ENCODE measurements at places on chromosomes 7 and 10. TPM values are rescaled to one million over a fixed set of nuclear protein-coding genes. Genes with fewer than 3 reads are reported as not detected.

DNA sequence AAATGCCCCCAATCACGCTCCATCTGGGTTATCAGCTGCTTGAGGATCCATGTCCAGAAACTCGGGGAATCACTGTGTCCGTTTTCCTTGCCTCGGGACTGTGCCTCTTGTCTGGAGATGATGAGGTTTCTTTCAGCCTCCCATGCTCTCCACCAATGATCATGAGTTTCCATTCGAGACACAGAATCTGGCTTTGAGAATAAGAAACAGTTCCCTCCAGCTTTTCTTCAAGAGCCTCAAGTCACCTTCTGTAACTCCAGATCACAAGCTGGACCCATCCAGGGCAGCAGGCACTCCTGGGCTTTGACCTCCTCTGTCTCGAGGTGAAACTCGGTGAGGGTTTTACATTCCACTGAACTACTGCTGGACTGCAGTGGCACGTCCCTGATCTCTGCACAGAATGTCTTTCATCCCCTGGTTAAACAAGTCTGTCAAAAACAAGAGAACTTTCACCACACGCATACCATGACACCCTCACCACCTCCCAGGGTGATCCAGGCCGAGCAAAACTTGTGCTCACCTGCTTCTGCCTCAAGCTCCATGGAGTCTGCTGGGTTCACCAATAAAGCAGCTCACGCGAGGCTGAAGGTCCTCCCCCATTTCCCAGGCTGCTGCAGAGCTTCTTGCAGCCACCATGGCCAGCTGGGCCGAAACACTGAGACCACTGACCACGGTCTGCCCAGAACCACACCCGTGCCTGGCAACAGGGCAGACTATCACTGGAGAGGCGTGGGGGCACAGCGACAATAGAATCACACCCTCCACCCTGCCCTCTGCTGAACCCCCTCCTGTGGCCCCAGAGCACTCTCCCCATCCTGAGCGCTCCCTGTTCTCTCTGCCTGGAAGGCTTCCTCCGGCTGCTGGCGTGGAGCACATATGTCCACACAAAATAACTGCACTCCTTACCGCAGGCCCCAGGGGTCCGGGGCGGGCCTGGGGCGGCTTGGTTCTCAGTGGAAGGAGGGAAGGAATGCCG lies 25.1 kb downstream of the MAT1A start:
- DNase-seq: no peak

DNA sequence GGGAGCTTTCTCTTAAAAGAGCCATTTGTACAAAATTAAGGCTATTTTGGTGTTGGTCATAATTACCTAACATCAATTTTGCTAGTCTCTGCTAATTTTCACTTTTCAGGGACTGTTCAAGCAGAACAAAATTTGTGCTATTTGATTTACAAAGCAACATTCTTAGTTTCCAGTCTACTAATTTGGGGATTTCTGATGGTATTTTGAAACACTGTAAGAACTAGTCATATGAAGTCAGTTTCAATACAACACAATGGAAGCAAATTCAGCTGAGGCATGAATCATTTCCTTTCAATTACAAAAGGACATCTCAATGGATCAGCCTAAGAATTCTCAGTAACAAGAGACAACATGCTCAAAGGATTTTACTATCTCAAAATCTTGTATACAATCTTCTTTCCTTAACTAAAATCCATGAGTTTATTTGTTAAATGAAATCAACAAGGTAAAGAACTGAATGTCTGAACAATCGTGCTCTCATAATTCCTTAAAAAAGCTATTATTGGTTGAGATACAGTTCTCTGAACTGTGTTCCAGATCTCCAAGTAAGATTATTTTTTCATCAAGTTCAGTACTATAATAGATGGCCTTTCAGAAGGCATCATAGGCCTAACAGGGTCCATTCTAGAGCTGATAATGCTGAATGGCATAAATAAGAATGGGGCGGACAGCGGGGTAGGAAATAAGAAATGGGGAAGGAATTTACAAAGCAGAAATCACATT lies 144.6 kb downstream of the NRCAM start:
- DNase-seq: peak; percentile 41

- peak; percentile 15 for DNase-seq
These were observed 280.8 kb upstream of the CDC14C start for GRCh38 chr7:48643431-48644013.

DNA sequence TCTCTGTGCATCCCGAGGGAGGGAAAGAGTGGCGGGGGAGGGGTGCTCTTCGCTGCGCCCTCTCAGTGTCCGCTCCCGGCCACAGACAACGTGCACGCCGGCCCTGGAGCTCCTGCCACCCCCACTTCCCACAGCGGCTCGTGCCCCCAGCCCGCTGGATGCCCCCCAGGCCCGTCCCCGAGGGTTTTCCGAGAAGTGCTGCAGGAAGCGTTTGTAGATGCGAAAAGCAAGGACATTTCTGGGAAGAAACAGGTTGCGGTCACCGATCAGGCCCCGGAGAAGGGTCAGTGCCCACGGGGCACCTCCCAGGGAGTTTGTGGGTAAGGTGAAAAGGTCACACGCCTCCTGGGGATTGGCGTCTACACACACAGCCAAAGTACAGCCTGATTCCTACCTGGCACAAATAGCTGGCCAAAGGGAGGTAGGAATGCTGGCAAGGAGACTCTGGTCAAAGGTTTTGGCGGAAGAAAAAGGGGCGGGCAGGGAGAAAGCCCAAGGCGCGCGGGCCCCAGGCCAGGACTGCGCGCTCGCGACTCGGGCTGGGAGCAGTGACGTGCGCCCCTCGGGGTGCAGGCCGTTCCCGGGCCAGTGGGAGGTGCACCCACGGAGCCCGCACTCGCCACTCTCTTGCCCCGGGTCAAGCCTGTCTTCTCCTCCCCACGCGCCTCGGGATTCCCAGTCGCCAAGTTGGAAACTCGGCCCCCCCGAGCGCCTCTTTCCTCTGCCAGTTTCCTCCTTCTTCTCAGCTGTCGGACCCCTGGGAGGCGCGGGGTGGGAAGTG lies 1.5 kb upstream of the NRP1 start:
- peak; percentile 81 for DNase-seq

- peak; percentile 84 for DNase-seq
These were observed 254.1 kb downstream of the TNS3 start for GRCh38 chr7:47327698-47328391.

DNA sequence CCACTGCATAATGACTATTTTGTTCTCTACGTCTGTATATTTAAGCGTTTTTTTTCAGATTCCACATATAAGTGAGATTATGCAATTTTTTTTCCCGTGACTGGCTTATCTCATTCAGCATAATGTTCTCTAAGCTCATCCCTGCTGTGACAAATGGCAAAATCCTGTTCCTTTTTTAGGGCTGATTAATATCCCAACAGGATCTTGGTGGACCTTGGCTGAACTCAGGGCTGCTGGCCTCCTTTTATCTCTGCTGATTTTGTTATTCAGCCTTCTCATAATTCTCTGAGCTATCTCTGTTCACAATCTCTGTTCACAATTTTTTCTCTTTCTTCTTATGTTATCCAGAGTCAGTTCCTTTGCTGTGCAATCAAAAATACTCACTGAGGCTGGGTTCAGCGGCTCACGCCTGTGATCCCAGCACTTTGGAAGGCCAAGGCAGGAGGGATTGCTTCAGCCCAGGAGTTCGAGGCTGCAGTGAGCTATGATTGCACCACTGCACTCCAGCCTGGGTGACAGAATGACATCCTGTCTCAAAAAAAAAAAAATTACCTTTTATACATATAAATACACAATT lies 1035.9 kb upstream of the AUTS2 start:
- no peak for DNase-seq

DNA sequence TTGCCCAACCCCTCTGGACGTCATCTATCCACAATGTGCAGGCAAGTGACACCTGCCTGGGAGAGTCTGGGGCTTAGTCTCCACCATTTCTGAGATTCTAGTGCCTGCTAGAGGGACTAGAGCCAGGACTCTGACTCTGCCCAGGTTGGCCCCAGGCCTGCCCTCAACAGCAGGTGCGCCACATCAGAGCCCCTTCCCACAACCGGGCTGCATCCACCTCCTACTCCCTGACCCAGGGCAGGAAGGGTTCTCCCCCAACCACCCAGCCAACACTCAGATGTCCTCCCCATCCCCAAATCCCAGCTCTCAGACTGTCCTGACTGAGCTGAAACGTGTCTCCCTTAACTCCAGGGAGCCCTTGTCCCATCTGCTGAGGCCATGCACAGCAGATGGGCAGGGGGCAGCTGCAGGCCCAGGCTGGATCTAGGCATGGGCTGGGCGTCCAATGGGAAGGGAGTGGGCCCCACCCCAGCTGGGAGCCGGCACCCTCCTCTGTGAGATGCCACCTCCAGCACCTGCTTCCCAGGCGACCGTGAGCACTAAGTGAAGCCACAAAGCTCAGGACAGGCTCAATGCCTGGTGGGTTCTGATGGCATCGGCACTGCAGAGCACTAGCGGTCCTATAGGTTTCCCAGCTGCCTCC lies 49.2 kb downstream of the RASGEF1A start:
- no peak for DNase-seq

Gene ZNF511
- total RNA-seq: 23.6 TPM

DNA sequence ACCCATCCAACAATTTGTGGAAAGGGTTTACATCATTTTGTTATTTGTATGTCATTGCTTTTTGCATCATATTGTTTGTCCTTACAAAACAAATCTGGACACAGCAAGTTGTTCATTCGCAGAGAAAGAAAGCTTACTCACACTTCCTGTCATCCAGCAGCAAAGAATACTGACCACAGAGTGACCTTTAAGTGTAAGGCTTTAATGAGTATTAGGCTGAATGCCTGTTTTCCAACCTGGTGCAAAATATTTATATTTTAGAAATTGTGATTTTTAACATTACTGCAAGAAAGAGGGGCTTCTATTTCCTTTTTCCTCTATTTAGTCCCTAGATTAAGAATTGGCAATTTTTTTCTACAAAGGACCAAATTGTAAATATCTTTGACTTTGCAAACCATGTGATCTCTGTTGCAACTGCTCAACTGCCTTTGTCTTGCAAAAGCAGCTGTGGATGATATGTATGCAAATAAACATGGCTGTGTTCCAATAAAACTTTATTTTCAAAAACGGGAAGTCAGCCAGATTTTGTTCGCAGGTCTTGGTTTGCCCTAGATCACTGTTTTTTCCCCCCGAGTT lies 27.8 kb upstream of the ITGB1 start:
- peak; percentile 93 for DNase-seq

Gene CALHM1
- total RNA-seq: not detected

Measured in fibroblast of lung (primary cell).